B cell (primary cell): ENCODE measurements at places on chromosomes 7 and 10.

GRCh38 chr7:34219153-34219718, 313.9 kb downstream of the BMPER start:
- no peak for DNase-seq

GRCh38 chr7:74014931-74015330, 13.0 kb upstream of the ELN start:
- DNase-seq: no peak

- DNase-seq: no peak
These were observed 35.6 kb upstream of the TCF7L2 start for GRCh38 chr10:112914288-112914952.

GRCh38 chr7:128737867-128738385, 1.2 kb upstream of the CALU start:
- DNase-seq: no peak
